ENCODE measurements at places on chromosomes 1 and 21.

GRCh38 chr1:100265562-100265930 is 470 bp upstream of the RTCA start:
- no peak for DNase-seq

- DNase-seq: peak; percentile 21
Observed at GRCh38 chr1:47507881-47508701, 70.2 kb downstream of the FOXD2 start.

DNA sequence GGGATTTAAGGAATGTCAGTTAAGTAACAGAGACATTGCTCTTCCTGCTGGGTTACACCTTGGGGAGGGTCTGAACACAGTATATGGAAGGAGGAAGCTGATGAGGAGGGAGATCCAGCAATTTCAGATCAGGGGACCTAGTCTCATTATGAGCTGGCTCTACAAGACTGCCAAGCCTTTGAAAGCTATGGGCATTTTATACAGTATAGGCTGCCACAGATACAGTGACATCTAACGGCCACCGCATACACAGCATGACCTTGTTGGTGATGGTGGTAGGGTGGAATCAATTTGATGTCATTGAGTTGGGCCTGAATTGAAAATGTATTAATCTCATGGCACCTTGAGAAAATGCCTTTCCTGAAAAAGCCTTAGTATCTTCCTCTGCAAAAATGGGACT is 22.6 kb upstream of the ZP4 start:
- no peak for DNase-seq

DNA sequence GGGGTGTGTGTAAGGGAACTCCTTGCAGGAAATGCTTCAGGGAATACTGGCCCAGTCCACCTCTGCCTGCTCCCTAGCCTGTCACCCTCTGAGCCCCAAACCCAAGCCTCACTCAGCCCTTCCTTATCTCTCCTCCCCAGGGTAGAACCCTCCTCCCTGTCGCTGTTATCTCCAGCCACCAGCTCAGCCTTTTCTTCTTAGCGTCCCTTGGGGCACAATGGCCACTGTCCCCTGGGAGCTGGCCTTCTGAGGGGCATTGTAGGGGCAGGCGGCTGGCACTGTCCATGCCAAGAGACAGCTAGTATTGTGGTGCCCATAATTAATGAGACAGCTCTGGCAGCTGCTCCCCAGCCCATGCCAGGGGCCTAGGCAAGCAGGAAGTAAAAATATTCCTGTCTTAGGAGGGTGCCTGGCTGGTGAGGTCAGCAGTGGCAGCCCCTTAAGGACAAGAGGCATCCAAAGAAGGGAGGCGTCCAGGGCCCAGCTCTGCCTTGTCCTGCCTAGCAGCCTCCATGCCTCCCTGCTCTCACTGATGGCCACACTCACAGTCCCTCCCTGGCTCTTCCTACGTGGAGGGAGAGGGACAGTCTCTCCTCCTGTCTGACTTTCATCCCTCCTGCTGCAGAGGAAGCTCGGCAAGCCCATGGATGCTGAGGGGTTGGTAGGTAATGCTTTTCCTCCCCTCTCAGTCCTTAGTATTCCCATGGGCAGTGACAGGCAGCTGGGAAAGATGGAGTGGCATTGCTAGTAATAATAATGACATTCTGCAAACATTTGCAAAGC is 37.5 kb downstream of the KCNQ4 start:
- no peak for DNase-seq

DNA sequence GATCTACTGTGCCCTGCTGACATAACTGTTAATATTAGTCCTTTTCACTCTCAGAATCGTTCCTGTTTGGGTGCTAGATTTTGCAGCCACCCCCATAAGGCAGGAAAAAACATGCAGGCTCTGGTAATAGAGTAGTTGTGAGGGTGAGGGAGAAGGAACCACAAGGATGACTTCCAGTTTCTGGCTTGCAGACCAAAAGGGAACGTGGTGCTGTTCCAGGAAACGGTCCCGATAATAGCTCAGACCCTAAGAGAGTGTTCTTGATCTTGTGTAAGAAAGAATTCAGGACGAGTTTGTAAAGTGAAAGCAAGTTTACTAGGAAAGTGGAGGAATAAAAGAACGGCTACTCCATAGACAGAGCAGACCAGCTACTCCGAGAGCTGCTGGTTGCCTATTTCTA is 50.7 kb upstream of the RHOU start:
- DNase-seq: no peak

Measured in stimulated activated CD4-positive, alpha-beta T cell treated with anti-CD3 and anti-CD28 coated beads, Interleukin-1b, Interleukin-23, amount 100 ng/mL, for 4 hours (primary cell).